ENCODE measurements at places on chromosomes 13 and 19.

GRCh38 chr19:53394974-53395839, at the start of gene ZNF765:
TSS of gene ZNF765 (plus strand) at chr19:53395149. CDS start at chr19:53398016, 2,867 bp downstream.
- H3K4me3 ChIP-seq = peak within 1 kb of the TSS; percentile 56
- no peaks in the 10 kb centered on the region for H3K27me3 ChIP-seq

- no peak for DNase-seq
- no peak overlapping the region for H3K4me3 ChIP-seq
- H3K36me3 ChIP-seq = peaks cover 71% of the 10 kb centered on the region
- H3K4me1 ChIP-seq = peaks cover 42% of the 10 kb centered on the region
- no peak overlapping the region for H3K27ac ChIP-seq
- no peaks in the 10 kb centered on the region for H3K27me3 ChIP-seq
Observed at GRCh38 chr19:49862391-49863253, 4.8 kb downstream of the PNKP start.

DNA sequence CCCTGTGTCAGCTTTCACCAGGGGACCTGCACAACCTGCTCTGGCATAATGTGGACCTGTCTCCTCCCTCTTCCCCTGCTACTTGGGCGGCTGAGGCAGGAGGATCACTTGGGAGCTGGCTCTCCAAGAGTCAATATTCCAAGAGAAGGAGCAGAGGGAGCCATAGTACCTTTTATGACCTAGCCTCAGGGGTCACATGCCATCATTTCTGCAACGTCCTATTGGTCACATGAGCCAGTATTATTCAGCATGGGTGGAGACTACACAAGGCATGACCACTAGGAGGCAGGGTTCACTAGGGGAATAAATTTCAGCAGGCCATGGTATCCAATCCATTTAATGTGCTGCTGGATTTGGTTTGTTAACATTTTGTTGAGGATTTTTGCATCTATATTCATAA, 12.0 kb upstream of the SHFL start:
- no peak overlapping the region for H3K4me3 ChIP-seq
- no peaks in the 10 kb centered on the region for H3K36me3 ChIP-seq
- no peak overlapping the region for H3K27ac ChIP-seq
- DNase-seq = no peak
- H3K27me3 ChIP-seq = peaks cover 10% of the 10 kb centered on the region

DNA sequence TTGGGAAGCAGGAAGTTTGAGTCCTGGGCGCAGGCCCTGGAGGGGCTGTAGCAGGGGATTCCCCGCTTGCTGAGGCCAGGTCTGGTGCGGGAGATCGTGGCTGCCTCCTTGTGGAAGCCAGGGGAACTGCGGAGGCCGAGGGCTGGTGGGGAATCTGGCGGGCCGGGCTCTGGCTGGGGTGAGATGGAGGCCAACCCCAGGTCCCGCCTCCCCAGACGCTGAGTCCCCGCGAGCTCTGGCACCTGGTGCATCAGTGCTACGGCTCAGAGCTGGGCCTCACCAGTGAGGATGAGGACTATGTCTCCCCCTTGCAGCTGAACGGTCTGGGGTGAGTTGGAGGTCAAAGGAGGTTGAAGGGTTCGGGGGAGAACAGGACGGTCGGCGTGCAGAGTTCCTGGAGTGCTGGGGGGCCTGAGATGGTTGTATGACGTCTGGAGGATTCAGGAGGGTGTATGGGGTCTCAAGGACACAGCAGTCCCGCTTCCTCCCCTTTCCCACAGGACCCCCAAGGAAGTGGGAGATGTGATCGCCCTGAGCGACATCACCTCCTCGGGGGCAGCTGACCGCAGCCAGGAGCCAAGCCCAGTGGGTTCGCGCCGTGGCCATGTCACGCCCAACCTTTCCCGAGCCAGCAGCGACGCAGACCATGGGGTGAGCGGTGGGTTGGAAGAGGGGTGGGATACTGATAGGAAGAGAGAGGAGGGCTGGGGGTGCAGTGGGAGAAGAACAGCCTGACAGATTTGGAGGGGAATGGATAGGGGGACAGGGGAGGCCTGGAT, 13.1 kb downstream of the GRAMD1A start:
- H3K4me3 ChIP-seq = no peak overlapping the region
- H3K36me3 ChIP-seq = peaks cover 82% of the 10 kb centered on the region
- H3K4me1 ChIP-seq = peaks cover 8% of the 10 kb centered on the region
- no peak overlapping the region for H3K27ac ChIP-seq
- H3K27me3 ChIP-seq = no peaks in the 10 kb centered on the region

GRCh38 chr13:24053519-24054251, 106.8 kb upstream of the SPATA13 start:
- peak; percentile 41 for DNase-seq
- no peaks in the 10 kb centered on the region for H3K36me3 ChIP-seq
- H3K4me3 ChIP-seq = no peak overlapping the region

- no peak overlapping the region for H3K4me3 ChIP-seq
- no peak overlapping the region for H3K27ac ChIP-seq
- peaks cover 16% of the 10 kb centered on the region for H3K27me3 ChIP-seq
- H3K4me1 ChIP-seq = no peaks in the 10 kb centered on the region
- peak; percentile 43 for DNase-seq
Observed at GRCh38 chr13:99800951-99801350, 170.6 kb downstream of the ZIC5 start.

DNA sequence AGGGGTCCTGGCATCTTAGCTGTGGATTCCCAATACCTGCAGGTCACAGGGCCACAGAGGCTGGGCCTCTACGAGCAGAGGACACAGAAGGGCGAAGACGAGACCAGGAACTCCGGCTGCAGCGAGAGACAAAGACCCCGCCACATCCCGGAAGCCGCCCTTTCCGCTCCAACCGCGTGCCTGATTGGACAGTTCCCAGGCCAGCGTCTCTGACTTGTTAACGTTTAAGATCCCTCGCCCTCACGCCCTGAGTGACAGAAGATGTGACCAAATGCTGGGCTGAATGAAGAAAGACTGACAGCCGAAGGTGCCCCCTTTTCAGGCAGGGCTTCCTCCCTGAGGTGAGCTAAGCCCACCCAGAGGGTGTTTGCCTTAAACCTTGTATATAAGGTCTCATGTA, at the start of gene ZNF98:
TSS of gene ZNF98 (minus strand) at position 136 of the 400 bp plus-strand sequence. CDS start at position 14, 122 bp downstream.
- DNase-seq = no peak
- no peaks in the 10 kb centered on the region for H3K4me1 ChIP-seq
- H3K4me3 ChIP-seq = no peak within 1 kb of the TSS
- H3K36me3 ChIP-seq = no peaks in the 10 kb centered on the region
- H3K27ac ChIP-seq = no peak within 1 kb of the TSS

GRCh38 chr19:55246462-55247451, 12.1 kb downstream of the PPP6R1 start:
- no peak overlapping the region for H3K4me3 ChIP-seq
- no peak overlapping the region for H3K27ac ChIP-seq
- no peaks in the 10 kb centered on the region for H3K27me3 ChIP-seq
- H3K4me1 ChIP-seq = no peaks in the 10 kb centered on the region
- peaks cover 49% of the 10 kb centered on the region for H3K36me3 ChIP-seq
- no peak for DNase-seq

- H3K4me3 ChIP-seq = no peak overlapping the region
- H3K36me3 ChIP-seq = peaks cover 3% of the 10 kb centered on the region
- H3K27ac ChIP-seq = no peak overlapping the region
- H3K4me1 ChIP-seq = peaks cover 37% of the 10 kb centered on the region
- peak; percentile 46 for DNase-seq
Observed at GRCh38 chr19:43470288-43470687, 4.9 kb upstream of the LYPD3 start.

GRCh38 chr13:93039131-93039530, 187.5 kb upstream of the GPC6 start:
- H3K4me3 ChIP-seq = no peak overlapping the region
- H3K27me3 ChIP-seq = peaks cover 4% of the 10 kb centered on the region
- no peak for DNase-seq
- no peak overlapping the region for H3K27ac ChIP-seq
- H3K4me1 ChIP-seq = no peaks in the 10 kb centered on the region

DNA sequence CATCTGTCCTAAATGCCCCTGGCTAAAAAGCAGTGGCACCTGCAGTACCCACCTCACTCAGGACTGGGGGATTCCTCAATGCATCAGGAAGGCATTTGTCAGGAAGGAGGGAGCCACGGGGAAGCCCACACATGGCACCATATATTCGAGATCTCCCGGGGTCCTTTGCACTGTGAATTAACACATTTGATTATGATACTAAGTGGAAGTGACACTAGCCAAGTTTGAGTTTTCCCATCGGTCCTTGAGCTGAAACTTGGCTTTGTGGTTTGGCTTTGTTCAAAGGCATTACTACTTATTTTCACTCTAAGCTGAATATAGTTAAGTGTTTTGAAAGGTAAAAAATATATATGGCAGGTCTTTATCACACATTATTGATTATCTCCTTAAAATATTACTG, 168.7 kb upstream of the MYO16 start:
- no peak overlapping the region for H3K27ac ChIP-seq
- H3K4me1 ChIP-seq = peaks cover 12% of the 10 kb centered on the region
- DNase-seq = no peak
- peaks cover 7% of the 10 kb centered on the region for H3K27me3 ChIP-seq
- H3K36me3 ChIP-seq = no peaks in the 10 kb centered on the region

DNA sequence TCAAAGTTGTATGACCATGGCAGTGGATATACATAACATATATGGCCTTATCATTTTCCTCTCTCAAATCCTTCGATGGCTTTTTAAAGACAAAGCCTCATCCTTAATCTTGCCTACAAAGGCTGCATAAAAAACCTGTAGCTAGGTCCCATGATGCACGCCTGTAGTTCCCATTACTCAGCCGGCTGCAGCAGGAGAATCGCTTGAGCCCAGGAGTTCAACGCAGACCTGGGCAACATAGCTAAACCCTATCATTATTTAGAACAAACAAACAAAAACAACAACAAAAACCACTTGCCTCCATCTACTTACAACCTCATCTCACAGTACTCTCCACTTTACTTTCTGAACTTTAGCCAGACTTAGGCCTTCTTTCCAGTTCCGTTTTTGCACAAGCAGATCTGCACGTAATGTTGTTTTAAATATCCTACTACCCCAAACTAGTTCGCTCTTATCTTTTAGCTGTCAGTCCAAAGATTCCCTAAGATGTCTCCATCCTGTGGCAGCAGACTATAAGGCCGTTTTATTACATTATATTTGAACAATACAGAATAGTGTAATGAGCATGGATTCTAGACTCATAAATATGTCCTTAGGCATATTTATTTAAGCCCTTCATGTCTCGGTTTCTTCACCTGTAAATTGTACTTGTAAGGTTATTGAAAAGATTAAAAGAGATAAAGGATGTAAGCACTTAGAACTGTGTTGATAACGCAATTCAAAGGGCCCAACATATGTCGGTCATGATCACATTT, 969 bp upstream of the POMP start:
- H3K27ac ChIP-seq = peak overlapping the region; percentile 96
- H3K4me3 ChIP-seq = peak overlapping the region; percentile 91
- no peak for DNase-seq
- no peaks in the 10 kb centered on the region for H3K27me3 ChIP-seq

DNA sequence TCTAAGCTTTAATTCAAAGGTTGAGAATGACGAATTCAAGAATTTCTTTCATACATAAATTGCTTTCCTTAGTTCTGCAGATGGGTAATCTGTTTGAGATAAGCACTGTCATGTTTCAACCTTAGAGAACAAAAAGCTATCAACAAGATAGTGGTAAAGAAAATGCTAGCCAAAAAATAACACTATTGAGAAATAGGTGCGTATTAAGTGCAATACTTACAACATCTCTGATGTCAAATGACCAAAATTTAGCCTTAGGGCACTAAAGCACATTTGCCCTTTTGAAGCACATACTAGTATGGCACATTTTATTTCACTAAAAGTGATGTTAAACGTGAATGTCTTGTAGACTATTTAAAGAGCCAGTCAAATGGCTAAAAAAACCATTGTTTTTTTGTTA, 4.9 kb downstream of the KBTBD6 start:
- no peak overlapping the region for H3K27ac ChIP-seq
- no peak overlapping the region for H3K4me3 ChIP-seq

DNA sequence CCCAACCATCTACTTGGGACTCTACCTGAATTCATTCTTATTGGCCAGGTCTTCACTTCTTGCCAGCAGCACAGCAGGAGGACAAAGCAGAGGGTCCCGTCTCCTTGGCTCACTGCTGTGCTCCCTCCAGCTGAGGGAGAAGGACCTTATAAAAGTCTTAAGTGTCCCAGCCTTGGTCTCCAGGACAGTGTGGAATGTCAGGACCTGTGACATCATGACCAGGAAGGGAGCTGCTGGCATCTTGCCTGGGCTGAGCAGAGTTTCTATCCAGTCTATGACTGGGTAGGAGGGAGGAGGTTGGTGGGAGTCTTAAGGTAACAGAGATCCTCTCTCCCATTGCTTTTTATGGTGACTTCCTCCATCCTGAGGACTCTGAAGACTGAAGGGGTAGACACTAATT, 56.6 kb upstream of the ANKRD10 start:
- peak; percentile 67 for DNase-seq
- H3K36me3 ChIP-seq = no peaks in the 10 kb centered on the region
- no peak overlapping the region for H3K27ac ChIP-seq
- H3K27me3 ChIP-seq = no peaks in the 10 kb centered on the region
- H3K4me3 ChIP-seq = no peak overlapping the region
- peaks cover 18% of the 10 kb centered on the region for H3K4me1 ChIP-seq

GRCh38 chr13:44133626-44134025, 240.0 kb upstream of the SERP2 start:
- H3K27ac ChIP-seq = no peak overlapping the region
- no peaks in the 10 kb centered on the region for H3K27me3 ChIP-seq
- H3K36me3 ChIP-seq = no peaks in the 10 kb centered on the region
- DNase-seq = no peak

- DNase-seq = no peak
- no peak overlapping the region for H3K4me3 ChIP-seq
- H3K4me1 ChIP-seq = no peaks in the 10 kb centered on the region
- no peaks in the 10 kb centered on the region for H3K36me3 ChIP-seq
- 0 out of 2 replicates have a peak, but pooled peaks cover 3% of the 10 kb centered on the region for H3K27me3 ChIP-seq
- H3K27ac ChIP-seq = no peak overlapping the region
Observed at GRCh38 chr13:83100237-83100636, 782.0 kb downstream of the SLITRK1 start.

DNA sequence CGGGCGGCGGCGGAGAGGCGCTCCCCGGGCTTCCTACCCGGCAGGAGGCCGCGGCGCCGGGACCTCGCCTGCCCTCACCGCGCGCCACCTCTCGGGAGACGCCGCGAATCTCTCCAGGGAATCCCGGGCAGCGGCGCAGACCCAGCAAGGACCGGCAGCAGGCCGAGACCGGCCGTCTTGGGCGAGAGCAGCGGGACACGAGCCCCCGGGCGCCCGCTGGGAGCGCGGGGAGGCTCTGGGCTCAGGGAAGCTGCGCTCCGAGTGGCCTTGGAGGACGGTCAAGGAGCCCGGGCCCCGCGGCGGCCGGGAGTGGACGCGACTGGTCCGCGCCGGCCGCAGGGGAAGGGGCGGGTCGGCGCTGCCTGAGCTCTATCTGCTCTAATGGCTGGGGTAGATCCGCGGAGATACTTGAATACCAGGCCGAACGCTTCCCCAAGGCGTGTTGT, 14.7 kb downstream of the CDX2 start:
- H3K4me1 ChIP-seq = peaks cover 11% of the 10 kb centered on the region
- peak overlapping the region; percentile 26 for H3K4me3 ChIP-seq
- H3K27me3 ChIP-seq = peaks cover 49% of the 10 kb centered on the region
- no peak for DNase-seq
- no peak overlapping the region for H3K27ac ChIP-seq
- H3K36me3 ChIP-seq = no peaks in the 10 kb centered on the region

- no peaks in the 10 kb centered on the region for H3K36me3 ChIP-seq
- H3K27ac ChIP-seq = no peak overlapping the region
- H3K4me3 ChIP-seq = no peak overlapping the region
- no peaks in the 10 kb centered on the region for H3K4me1 ChIP-seq
Observed at GRCh38 chr13:39637890-39638289, 17.6 kb upstream of the COG6 start.

GRCh38 chr13:46468570-46469463, 81.8 kb upstream of the RUBCNL start:
- H3K4me1 ChIP-seq = no peaks in the 10 kb centered on the region
- H3K27me3 ChIP-seq = no peaks in the 10 kb centered on the region
- DNase-seq = no peak
- H3K4me3 ChIP-seq = no peak overlapping the region
- no peaks in the 10 kb centered on the region for H3K36me3 ChIP-seq

Data from SJSA1 (cell line).